Tibial nerve (tissue), 4 donors: ENCODE measurements at places on chromosomes 5 and 9.

DNA sequence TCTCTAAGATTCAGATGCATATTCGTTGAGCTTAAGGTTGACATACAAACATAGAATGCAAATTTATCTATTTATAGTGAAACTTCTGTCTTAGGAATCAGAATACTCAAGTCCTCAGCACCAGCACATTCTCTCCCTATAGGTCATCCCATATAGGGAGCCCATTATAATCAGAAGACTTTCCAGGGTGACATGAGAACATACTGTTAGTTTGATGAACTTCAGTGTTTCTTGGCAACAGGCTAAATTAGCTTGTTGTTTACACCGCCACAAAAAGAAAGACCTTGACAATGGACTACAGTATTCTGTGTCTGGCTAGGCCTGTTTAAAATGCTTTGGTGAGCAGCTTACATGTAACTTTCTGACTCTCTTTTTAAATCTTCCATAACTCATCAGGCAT, 104.2 kb downstream of the TAF11L14 start:
- DNase-seq: no peak

DNA sequence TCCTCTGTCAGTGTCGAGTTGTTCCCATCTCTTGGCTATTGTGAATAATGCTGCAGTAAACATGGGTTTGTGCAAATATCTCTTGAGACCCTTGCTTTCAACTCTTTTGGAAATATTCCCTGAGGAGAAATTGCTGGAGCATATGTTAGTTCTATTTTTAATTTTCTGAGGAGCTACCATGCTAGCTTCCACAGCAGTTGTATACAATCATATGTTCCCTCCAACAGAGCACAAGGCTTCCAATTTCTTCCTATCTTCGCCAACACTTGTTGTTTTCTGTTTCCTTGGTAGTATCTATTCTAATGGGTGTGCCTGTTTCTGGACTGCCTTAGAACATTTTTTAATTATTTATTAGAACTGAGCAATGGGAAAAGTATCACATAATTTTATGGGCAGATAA, 23.6 kb upstream of the SHB start:
- no peak for DNase-seq

- no peak for DNase-seq
Measured at GRCh38 chr5:126884269-126884819, 107.4 kb downstream of the LMNB1 start.

DNA sequence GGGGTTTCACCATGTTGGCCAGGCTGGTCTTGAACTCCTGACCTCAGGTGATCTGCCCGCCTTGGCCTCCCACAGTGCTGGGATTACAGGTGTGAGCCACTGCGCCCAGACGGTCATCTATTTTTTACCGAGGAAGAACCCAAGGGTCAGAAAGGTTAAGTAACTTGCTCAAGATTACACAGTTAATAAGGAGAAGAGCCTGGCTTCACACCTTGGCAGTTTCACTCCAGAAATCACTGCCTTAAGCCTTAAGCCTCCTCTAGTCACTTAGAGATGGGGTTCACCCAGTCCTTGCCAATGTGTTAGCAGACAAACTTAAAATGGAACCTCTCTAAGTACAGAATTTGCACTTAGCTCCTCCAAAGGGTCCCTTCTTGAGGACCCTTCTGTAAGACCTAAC, 116.3 kb downstream of the PTTG1 start:
- no peak for DNase-seq

GRCh38 chr5:23302438-23302837, 205.0 kb upstream of the PRDM9 start:
- DNase-seq: no peak
